Stimulated activated CD8-positive, alpha-beta memory T cell treated with anti-CD3 and anti-CD28 coated beads, Interleukin-15, amount 100 ng/mL, for 48 hours (primary cell): ENCODE measurements at places on chromosomes 2 and 18.

DNA sequence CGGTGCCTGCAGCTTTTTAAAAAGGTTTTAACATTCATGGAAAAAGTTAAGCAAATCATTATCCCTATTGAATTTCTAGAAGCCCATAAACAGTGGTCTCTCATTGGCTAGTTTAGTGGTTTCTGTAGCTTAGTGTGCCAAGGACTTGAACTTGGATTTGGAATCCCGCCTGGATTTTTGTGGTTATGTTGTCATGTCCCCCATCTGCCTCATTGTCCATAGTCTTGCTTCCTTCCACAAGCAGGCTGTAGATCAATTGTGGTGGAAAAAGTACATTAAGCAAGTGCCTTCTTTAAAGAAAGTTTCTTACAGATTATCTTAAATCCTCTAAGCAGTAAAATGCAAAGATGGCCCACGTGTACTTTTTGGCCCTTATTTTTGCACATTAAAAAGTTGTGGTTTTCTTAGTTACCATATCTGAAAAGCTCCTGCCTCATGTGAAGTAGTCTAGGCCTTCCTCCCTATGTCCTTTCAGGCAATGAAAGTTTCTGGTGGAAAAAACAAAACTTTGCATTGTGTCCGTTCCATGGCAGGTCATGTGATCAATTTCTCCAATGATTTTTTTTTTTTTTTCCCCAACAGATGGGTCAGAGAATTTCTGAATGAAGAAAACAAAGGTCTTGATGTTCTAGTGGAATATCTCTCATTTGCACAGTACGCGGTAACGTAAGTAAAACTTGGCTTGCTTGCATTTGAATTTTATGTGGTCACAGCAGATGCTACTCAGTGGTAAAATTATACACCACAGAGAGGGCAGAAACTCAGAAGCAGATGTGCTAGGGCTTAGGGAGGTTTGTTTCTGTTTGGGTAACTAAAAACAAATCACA, 158.9 kb downstream of the PRPF40A start:
- no peak for DNase-seq

DNA sequence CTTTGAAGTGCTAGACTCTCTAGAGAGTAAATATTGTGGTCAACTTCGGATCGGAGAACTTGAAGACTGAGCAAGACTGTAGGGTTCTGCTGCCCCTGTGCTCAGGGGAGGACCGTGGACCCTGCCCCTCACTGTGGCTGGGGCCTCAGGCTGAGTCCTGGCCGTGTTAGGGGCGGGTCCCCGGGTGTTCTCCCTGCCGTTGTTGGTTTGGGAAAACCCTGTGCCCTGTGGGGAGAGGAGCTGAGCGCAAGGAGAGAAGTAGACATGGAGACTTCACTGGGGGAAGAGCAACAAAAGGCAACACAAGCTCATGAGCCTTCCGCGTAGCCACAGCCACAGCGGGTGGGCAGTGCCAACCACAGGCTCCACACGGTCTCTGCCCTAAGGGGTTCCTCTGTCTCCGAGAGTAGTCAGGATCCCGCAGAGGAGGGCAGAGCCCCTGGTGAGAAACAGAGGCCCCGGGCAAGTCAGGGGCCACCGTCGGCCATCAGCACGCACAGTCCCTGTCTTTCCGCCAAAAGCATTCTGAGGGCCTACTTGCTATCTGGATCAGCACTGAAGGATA, 53.1 kb downstream of the NTSR2 start:
- no peak for DNase-seq

DNA sequence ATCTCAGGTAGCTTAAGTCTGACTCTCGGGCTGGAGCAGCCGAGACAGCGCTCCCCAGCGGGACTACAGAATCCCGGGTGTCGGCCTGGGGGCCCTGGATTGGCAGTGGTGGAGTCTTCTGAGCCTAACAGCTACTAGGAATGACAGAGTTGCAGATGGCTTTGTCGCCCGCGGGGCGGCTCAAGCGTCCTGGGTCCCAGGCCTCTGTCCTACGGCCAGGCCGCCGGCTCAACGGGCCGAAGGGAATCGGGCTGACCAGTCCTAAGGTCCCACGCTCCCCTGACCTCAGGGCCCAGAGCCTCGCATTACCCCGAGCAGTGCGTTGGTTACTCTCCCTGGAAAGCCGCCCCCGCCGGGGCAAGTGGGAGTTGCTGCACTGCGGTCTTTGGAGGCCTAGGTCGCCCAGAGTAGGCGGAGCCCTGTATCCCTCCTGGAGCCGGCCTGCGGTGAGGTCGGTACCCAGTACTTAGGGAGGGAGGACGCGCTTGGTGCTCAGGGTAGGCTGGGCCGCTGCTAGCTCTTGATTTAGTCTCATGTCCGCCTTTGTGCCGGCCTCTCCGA, 8.8 kb downstream of the SIX2 start:
- DNase-seq, result no peak

DNA sequence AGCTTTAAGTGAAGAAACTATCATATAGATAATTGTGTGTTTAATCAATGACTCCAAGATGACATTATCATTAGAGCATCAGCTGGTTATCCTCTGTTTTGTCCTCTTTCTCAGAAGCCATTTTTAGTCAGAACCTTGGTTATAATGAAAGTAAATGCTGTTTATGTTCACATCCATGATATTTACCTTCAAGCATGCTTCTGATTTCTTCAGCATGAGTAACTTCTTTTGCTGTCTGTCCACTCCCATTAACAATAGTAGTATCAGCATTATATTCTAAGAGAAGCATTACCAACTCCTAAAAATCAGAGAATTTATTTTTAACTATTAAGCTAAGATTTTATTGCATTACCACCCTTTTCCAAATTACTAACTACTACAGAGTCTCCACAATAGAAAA, 56.3 kb downstream of the OSBPL1A start:
- DNase-seq, result no peak

- no peak for DNase-seq
These were observed 201.2 kb downstream of the CMPK2 start for GRCh38 chr2:6664332-6665061.

DNA sequence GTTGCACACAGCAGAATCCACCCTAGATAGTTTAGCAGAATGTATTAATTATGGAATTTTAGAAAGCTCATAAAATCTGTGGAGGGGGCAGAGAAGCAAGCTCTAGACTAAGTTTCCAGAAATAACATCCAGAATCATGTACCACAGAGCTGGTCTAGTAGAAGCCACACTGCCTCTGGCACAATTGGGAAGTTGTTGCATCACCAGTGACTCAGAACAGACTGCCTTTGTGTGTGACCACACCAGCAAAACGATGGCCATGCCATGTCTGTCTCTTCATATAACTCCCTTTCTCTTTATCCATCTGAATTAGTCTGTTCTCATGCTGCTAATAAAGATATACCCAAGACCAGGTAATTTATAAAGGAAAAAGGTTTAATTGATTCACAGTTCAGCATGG, 158.9 kb downstream of the CCDC148 start:
- DNase-seq, result no peak

DNA sequence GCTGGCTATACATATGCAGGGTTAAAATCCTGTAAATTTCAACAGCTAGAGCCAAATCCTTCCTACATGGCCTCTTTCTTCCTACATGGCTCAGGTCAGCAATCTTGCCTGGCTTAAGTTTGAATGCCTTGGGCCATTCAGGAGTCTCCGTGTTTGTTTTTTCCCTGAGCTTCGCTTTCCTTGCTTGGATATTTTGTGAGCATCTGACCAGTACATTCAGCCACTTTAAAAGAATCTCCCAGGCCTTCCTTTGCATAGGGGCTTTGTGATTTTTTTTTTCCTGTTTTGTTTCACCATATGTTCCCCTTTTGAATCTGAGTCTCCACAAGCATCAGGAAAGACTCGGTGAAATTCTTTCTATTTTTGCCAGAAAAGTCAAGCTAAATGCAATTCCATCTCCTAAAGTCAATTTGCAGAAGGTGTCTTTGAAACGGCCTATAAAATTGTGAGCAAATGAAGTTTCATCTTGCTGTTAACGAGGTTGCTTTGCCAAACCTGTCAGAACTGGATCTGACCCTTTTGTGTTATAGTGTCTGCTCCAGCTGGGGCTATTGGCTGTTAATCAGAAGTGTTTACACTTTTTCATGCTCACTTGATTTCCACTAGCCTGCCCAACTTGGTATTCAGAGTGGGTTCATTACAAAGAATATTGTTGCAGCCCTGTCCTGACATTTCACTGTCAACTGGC, 256.9 kb downstream of the DCC start:
- no peak for DNase-seq

DNA sequence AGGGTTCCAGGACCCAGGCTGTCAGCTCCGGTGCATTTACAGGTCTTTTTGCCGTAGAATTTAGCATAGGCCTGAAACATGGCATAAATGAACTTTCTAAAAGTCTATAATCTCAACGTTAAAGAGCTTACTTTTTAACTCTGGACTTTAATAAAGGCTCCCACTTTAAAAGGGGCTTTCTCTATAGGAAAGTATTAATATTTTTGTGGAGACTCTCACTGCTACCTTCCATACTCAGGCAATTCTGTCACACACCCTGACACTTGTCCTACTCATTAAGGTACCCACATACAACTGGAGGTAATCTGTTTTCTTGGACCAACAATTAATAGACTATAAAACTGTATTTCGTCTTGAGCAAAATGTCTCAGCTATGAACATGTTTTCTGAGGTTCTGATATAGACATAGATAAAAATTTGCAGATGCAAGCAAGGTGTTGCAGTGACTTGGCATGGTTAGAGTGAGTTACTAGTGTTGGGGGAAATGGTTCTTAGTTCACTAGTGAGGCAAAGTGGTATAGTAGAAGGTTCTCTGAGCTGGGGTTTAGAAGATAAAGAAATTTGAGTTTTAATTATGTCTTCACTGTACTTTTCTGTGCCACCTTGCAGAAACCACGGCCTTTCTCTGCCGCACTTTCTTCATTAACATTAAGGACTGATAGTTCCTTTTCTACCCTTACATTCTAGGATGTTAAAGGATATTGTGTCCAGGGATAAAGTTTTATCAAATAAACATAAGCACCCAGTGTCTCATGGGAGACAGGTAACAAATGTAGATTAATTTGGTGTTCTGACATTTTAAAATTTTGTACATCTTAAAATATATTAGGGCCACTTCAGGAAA, 10.8 kb upstream of the NR4A2 start:
- DNase-seq, result no peak

GRCh38 chr2:30231996-30232800, 864 bp downstream of the LBH start:
- peak; percentile 61 for DNase-seq

- no peak for DNase-seq
These were observed 3.6 kb upstream of the GPC1 start for GRCh38 chr2:240431661-240432424.
